T-helper 2 cell treated with Interferon-gamma antibody and Interleukin-4, amounts not matched to agents 100 ng/mL and 5 ng/mL, for 36 hours (primary cell): ENCODE measurements at places on chromosomes 13 and 19. TPM values are rescaled to one million over a fixed set of nuclear protein-coding genes. Genes with fewer than 3 reads are reported as not detected.

Gene KANK3
- 1.5 and 2.2 TPM in 2 replicates for total RNA-seq

Gene FPR2
- total RNA-seq = not detected in 2 replicates

Gene KLF12
- 31.9 and 33.5 TPM in 2 replicates for total RNA-seq

Gene EPSTI1
- total RNA-seq = 56.0 and 61.6 TPM in 2 replicates

Gene FGF22
- not detected in 2 replicates for total RNA-seq

Gene ZNF490
- total RNA-seq = 13.2 TPM in 2 replicates

Gene ZNF835
- total RNA-seq = 0.11 and 0.27 TPM in 2 replicates

Gene ZNF8
- total RNA-seq = 4.8 and 4.9 TPM in 2 replicates

Gene WIZ
- total RNA-seq = 27.3 and 30.7 TPM in 2 replicates

Gene NLRP5
- total RNA-seq = not detected in 2 replicates

Gene ZNF728
- total RNA-seq = not detected in 2 replicates

Gene MBNL2
- total RNA-seq = 15.1 TPM in 2 replicates

Gene KLK15
- not detected in 2 replicates for total RNA-seq

Gene PEG3
- not detected in 2 replicates for total RNA-seq

Gene LILRA1
- total RNA-seq = not detected in 2 replicates

Gene C19orf81
- 0.59 TPM in 1 of 2 replicates, not detected in the other for total RNA-seq

Gene WDR87
- total RNA-seq = not detected in 2 replicates

Gene CDKN2D
- total RNA-seq = 52.0 and 55.1 TPM in 2 replicates

Gene SPRED3
- total RNA-seq = 1.9 TPM in 2 replicates

Gene APC2
- 0.05 TPM in 2 replicates for total RNA-seq

Gene SLC10A2
- total RNA-seq = not detected in 2 replicates

Gene CYP4F12
- total RNA-seq = not detected in 2 replicates

Gene ZNF763
- 1.3 and 2.1 TPM in 2 replicates for total RNA-seq

Gene TNFRSF19
- total RNA-seq = 0.27 and 0.34 TPM in 2 replicates

Gene DDX39A
- total RNA-seq = 274 and 287 TPM in 2 replicates

Gene CD37
- 213 and 221 TPM in 2 replicates for total RNA-seq

Gene PRR36
- 0.09 TPM in 1 of 2 replicates, not detected in the other for total RNA-seq

Gene CDX2
- total RNA-seq = not detected in 2 replicates

Gene IGFL2
- 0.30 TPM in 1 of 2 replicates, not detected in the other for total RNA-seq

Gene CNN1
- not detected in 2 replicates for total RNA-seq

Gene MIA
- 0.57 and 0.59 TPM in 2 replicates for total RNA-seq

Gene RELB
- 33.1 and 35.2 TPM in 2 replicates for total RNA-seq

Gene IL4I1
- total RNA-seq = 1.9 and 2.1 TPM in 2 replicates

Gene C3
- 0.59 and 0.66 TPM in 2 replicates for total RNA-seq

Gene NPAS1
- 0.23 TPM in 1 of 2 replicates, not detected in the other for total RNA-seq

Gene POLR1G
- total RNA-seq = 9.1 and 9.7 TPM in 2 replicates

Gene GSX1
- not detected in 2 replicates for total RNA-seq

Gene PSG6
- total RNA-seq = not detected in 2 replicates

Gene CNFN
- total RNA-seq = 0.34 TPM in 1 of 2 replicates, not detected in the other

Gene ZNF420
- 8.3 and 8.4 TPM in 2 replicates for total RNA-seq

Gene SSBP4
- 178 and 195 TPM in 2 replicates for total RNA-seq

Gene LILRA2
- not detected in 2 replicates for total RNA-seq

Gene EVI5L
- total RNA-seq = 5.1 and 6.0 TPM in 2 replicates
